ENCODE measurements at places on chromosomes 1 and 21.

DNA sequence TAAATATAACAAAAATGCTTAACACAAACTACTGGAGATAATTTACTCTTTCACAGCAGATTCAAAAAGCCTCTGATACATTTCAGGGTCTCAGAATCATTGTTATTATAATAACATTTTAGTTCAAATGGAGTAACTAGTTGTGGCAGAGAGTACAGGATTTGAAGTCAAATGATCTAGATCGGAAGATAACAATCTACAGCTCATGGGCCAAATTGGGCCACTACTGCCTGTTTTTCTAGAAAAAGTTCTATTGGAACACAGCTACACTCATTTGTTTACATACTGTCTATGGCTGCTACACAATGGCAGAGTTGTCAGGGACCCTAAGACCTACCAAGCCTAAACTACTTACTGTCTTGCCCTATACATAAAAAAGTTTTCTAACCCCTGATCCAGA, 63.6 kb downstream of the ELAVL4 start:
- no peak for DNase-seq

DNA sequence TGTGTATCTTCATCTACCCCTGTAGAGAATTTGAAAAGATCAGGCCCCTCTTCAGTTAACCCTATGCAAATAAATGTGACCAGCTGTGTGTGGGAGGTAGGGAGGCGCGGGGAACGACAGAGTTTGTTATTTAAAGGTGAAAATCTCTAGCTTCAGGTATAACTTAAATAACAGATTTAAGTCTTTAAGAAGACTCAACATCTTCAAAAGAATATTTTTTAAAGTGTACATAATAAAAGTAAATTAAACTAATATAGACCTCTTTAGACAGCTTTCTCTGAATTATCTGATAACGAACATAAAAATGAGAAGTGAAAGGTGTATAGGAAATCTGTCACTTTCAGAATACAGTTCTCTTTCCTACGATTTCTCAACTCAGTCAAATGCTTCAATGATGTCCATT, 16.0 kb downstream of the ANGPTL3 start:
- DNase-seq: no peak

- DNase-seq: no peak
Measured at GRCh38 chr1:8565802-8566201, 247.9 kb downstream of the SLC45A1 start.

DNA sequence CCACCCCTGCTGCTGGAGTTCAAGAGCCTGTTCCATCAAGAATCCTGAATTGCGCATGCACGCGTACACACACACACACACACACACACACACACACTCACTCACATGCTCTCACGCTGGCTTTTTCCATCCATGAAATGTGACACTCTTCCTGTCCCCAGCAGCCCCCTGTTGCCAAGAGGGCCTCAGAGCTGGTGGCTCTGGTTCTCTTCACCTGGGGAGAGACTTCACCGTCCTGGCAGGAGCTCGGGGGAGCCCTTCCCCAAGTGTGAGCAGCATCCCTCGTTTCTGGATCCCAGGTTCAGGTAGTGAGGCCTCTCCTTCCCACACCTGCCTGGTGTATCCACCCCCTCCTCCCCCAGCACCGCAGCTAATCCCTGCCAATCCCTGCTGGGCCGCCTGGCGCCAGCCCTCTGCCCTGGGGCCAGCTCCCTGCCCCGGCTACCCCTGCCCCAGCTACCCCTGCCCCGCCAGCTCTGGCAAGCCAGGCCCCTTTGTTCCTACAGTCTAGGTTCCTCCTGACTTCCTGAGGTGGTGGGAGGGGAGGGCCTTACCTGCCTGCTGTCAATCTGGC, 9.9 kb downstream of the PLOD1 start:
- no peak for DNase-seq

DNA sequence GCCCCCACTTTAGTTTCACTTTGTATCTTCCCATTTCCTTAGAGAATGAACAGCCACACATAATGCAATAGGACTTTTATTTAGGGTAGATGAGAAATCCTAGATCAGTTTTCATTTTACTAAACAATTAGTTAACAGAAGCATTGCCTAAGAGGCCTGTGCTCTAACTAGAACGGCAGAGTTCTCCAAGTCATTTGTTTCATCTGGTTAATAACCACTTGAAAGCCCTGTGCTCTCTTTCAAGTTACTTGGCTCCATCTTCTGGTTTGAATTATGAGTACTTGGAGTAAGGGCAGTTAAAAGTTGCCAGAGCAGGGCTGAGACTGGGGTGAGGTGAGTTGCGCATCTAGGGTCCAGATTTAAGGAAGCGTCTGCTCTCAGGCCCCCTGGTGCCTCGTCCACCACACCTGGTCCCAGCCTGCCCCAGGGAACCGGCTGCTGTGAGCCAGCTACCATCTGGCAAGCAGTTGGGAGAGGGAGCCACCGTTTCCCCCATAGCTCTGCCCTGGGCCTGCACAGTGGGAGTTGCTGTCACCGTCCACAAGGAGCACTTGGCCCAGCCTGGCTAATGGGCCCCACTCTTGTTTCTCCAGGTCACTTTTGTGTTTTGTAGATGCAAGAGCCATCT, 18.1 kb upstream of the SLC44A3 start:
- DNase-seq: no peak

DNA sequence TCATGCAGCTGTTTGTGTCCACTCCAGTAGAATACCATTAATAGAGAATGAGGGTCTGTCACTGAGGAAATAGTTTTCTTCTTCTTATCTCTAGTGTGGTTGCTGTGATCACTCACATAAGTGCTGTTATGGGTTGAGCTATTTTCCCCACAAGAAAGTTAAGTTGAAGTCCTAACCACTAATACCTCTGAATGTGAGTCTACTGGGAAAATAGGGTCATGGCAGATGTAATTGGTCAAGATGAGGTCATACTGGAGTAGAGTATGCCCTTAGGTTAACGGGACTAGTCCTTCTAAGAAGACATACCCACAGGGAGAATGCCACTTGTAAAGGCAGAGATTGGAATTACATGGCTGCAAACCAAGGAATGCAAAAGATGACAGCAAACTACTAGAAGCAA, 70.5 kb upstream of the COL24A1 start:
- no peak for DNase-seq

GRCh38 chr1:38114241-38115026, 67.8 kb upstream of the POU3F1 start:
- DNase-seq: no peak

DNA sequence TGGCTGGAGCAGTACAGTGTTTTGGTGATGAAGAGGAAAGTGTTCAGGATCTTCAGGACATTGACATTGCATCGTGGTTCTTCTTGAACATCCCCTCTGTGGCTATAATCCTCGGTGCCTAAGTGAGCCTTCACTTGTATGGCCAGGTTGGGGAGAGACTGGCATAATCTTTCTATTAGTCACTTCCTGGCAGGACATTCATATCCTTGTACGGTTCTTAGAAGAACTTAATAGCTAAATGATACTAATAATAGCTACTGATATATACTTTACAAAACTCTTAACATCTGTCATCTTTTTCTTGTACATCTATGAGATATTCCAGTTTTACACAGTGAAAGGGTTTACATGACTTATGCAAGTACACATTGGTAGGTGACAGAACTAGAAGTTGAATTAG, 35.8 kb downstream of the CELF3 start:
- DNase-seq: no peak

DNA sequence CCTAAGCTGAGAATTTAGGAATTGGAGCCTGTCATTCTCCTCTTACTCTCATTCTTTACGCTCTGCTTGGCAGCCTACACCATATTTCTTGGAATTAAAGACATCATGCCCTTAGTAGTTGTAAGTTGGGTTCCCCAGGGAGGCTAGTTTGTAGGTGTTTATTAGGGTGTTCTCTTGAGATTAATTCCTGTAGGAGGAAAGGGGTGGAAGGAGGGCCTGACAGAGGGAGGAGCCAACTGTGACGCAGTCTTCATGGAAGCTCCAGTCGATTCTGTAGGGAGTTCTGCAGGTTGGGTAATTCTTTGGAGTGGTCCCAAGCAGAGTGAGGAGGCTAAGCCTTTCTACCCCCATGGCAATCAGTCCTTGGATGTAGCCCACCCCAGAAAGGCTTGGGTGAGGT, 111.4 kb downstream of the HHAT start:
- DNase-seq: no peak

- no peak for DNase-seq
Measured at GRCh38 chr1:203954788-203955552, 93.6 kb downstream of the SNRPE start.

- peak; percentile 30 for DNase-seq
Measured at GRCh38 chr1:30911059-30911954, 2.7 kb upstream of the SDC3 start.

Measured in activated gamma-delta T cell treated with Interleukin-2 at 50 U/mL for 16 hours (primary cell).